ENCODE measurements at places on chromosomes 6 and 20.

DNA sequence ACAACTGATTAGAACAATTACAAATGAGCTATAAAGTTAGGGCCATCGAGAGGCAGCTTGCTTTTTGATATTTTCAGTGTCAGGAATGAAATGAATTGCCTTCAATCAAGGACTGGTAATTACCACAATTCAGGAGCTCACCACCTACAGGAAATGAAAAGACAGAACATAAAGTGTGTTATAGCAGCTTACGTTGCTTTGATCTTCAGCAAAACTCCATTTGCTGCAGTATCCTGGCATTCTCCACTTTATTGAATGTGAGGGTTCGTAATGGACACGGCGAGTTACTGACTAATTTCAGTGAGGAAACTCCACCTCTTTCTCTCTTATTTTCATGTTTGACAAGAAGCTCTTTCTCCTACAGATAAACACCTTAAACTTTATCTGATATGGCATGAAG, 440.0 kb upstream of the HSF2 start:
- no peak for DNase-seq

DNA sequence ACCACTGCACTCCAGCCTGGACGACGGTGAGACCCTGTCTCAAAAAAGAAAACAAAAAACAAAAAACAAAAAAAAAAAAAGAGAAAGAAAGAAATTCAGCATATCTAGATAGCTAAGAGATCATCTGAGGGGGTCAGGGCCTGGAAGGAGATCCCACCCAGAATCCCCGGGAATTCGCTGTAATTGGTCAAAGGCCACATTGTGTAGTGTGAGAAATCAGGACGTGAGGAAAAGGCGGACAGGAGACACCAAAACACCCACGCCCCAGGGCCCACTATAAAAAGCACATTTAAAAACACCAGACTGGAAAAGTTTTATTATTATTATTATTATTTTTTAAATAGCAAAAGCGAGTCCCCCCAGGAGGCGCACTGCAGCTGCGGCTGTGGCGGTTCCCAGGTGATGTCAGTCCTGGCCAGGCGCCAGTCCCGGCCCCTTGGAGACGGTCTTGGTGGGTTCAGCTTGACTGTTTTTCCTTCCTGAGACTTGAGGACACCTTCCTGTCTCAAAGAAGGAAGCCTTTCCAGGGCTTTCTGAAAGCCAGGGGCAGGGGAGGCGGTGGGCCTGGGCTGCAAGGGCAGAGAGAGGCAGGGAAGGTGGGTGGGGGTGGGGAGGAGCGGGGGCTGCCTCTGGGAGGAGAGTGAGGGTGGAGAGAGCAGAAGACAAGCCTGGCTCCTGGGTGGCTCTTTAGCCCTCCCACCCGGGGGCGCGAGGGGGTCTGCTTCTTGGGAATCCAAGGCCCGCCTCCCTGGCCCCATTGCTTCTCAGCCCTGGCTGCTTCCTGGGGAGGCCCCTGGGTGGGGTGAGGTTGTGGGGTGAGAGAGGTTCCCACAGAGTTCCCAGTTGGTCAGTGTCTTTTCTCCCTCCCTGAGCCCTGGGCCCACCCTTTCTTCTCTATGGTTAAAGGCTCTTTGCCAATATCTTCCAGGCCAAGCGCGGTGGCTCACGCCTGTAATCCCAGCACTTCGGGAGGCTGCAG, 14.5 kb downstream of the TCF15 start:
- no peak for DNase-seq

DNA sequence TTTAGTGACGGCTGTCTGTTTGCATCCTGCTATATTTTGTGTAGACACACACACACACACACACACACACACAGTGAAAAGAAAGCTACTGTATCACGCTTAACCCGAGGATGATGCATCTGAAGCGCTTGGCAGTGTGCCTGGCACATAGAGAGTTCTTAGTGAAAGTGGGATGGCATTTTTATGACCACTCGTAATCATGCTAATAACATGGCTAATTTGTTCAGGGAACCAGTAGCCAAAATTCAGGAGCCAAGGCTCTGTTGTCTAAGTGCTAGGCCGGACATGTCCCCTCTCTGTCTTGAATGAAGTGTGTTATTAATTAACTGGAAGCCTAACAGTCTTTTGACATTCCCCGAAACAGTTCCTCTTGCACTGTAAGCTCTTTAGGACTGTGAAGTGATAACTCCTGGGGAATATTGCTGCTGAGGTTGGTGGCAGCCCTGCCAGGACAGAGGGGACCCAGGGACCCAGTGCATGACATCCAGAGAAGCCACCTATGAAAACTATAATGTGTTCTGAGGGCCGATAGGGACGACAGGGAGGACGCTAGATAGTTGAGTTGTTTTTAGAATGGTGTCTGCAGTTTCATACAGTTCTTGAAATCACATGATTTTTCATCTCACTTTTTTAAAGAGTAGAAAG, 45.0 kb upstream of the IRF4 start:
- DNase-seq = no peak

- DNase-seq = no peak
Observed at GRCh38 chr20:3759316-3759823, 8.2 kb downstream of the ADISSP start.

GRCh38 chr20:13745784-13746183, 38.9 kb downstream of the ESF1 start:
- DNase-seq = no peak

- DNase-seq = no peak
Observed at GRCh38 chr6:20943040-20943627, 408.9 kb downstream of the CDKAL1 start.

DNA sequence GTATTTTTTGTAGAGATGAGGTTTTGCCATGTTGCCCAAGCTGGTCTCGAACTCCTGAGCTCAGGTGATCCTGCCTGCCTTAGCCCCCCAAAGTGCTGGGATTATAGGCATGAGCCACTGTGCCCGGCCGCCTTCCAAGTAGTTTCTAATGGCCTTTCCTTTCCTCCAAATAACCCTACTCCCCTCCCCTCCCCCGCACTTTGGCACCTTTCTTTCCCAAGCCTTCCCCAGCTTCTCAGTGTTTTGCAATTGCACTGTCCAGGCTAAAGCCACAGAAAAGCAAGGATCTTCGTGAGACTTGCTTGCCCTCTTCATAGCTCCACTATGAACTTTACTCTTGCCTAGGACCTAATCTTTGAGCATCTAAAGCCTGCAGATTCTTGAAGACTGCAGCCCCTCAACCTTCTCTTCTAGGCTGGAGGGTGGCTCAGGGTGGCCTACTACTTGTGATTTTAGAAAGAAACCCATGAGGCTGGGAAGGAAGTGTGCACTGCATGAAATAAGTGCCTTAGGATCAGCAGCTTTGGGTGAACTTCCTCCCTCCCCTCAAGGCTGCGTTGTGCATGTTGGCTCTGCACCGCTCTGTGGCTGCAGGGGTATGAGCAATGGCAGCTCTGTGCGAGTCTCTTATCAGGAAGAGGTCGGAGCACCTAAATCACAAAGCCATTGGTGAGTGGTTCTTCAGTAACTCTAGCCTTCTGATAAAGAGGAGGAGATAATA, 152.4 kb upstream of the SNX9 start:
- DNase-seq = no peak

GRCh38 chr20:23203951-23204730, 118.0 kb upstream of the CD93 start:
- DNase-seq = no peak

DNA sequence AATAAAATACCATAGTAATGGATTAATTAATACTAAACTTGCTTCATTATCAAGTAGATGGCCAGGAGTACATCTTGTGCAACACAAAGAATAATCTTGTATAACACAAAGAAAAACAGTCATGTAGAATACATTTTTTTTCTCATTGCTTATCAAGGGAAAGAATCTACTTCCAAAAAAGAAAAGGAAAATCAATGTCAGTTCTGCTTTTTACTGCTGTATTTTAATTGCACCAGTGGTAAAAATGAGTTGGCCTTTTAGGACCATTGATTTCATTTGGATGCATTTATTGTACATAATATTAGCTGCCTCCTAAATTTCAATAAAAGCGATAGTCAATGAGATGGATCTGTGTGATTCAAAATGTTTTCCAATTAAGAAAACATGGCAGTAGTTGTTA, 96.9 kb upstream of the BTBD3 start:
- DNase-seq = no peak

- DNase-seq = no peak
Observed at GRCh38 chr6:128712898-128713297, 170.0 kb upstream of the LAMA2 start.

GRCh38 chr6:163459007-163459406, 44.5 kb downstream of the QKI start:
- DNase-seq = no peak

GRCh38 chr6:17233531-17233930, 47.6 kb upstream of the RBM24 start:
- no peak for DNase-seq

GRCh38 chr6:37793067-37793466, 26.5 kb upstream of the ZFAND3 start:
- DNase-seq = no peak

DNA sequence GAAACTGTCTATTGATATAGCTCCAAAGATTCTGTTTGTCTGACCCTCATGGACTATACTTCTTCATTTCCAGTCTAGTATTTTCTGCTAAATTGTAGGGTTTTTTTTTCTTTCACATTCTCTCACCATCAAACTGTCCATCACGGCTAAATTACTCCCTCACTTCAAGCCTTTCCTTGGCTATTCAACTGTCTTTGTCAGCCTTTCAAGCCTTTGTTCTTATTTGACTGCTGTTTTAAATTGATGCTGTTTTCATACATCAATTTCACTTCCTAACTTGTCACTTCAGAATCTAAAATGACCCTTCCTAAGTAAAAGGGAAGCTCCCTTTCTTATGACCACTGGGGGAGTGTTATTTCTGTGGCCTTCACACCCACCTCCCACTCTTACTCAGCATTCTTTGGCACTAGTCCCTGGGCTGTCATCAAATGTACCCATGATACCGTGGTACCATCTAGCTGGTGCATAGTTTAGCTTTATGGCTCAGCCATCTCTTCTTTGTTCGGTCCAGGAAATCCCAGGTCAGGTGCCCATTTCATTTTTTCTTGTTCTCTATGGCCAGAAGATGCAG, 8.6 kb downstream of the GJA1 start:
- no peak for DNase-seq

GRCh38 chr6:144263786-144264185, 21.3 kb upstream of the UTRN start:
- no peak for DNase-seq

DNA sequence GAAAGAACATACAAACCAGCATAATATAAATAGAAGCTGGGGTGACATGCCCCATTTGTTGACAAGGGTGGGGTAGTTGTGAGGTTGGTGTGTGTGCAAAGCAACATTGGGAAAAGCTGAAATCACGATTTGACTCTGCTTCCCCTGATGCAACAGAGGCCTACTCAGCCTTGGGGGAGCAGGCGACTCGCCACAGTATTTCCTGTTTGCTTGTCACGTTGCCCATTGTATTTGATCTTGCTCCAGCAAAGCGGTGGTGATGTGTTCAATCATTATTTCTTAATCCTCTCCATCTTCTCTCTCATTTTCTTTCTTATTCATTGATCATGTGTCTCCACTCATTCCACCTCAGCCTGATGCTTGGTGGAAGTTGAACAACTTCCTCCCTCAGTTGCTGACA, 165.8 kb upstream of the CITED2 start:
- DNase-seq = no peak

GRCh38 chr6:116030770-116031169, 29.9 kb downstream of the FRK start:
- no peak for DNase-seq

- DNase-seq = no peak
Observed at GRCh38 chr6:34916348-34916967, 27.4 kb downstream of the ANKS1A start.

GRCh38 chr6:28634761-28635546, 109.3 kb downstream of the GPX5 start:
- DNase-seq = peak; percentile 80

DNA sequence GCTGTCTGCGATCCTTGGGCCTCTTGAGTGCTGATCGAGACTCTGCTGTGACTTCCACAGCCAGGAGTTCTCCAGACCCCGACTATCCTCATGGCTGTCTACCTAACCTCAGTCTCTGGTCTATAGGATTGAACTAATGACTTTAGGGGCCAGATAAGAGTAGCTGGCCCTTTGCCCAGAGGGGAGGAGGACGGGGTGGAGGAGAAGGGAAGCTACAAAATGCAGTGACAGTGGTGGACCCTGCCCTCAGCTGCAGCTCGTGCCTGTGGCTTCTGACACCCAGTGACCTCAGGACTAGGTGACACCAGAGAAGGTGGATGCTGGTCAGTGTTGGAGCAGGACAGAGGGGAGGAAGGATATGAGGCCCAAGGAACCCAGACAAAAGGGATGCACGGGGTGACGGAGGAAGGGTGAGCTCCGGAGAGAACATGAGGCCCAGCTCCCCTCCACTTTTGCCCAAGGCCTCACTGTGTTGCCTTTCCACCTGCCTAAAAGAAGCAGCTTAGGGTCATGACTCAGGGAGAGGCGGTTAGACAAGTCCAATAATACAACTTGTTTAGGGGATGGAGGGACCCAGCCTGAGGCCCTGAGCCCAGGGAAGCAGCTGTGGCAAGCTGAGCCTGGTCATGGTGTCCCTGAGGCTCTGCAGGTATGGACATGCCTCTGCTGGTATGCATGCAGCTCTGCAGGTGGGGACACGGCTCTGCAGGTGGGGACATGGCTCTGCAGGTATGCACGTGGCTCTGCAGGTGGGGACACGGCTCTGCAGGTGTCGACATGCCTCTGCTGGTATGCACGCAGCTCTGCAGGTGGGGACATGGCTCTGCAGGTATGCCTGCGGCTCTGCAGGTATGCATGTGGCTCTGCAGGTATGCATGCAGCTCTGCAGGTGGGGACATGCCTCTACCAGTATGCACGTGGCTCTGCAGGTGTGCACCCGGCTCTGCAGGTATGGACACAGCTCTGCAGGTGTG, 67.7 kb downstream of the SYNJ2 start:
- peak; percentile 54 for DNase-seq

GRCh38 chr6:3117912-3118352, 579 bp upstream of the BPHL start:
- no peak for DNase-seq

GRCh38 chr20:24357177-24357576, 112.3 kb upstream of the SYNDIG1 start:
- no peak for DNase-seq

- DNase-seq = no peak
Observed at GRCh38 chr6:3575166-3575565, 118.3 kb upstream of the SLC22A23 start.

- DNase-seq = no peak
Observed at GRCh38 chr6:2168480-2168879, 76.9 kb downstream of the GMDS start.

- no peak for DNase-seq
Observed at GRCh38 chr20:36544134-36545018, 3.1 kb downstream of the MYL9 start.

DNA sequence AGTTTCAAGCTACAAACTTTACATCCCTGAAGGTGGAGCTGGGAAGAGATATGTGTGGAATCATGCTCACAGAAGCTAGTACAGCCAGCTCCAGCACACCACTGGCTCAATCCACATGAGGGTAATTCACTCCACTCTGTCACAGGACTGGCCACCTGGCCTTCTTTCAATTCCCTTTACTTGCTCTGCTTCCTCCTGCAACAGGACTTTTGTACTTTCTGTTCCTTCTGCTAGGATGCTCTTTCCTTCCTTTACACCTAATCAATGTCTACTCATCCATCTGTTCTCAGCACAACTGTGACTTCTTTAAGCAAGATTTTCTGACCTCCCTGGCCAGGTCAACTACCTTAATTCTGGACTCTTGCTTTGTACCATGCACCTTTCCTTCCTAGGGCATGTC, 39.4 kb upstream of the MYB start:
- no peak for DNase-seq

- no peak for DNase-seq
Observed at GRCh38 chr6:145892026-145892425, 72.1 kb downstream of the SHPRH start.

- no peak for DNase-seq
Observed at GRCh38 chr6:39214846-39215639, 14.2 kb downstream of the KCNK5 start.
